ENCODE measurements at places on chromosomes 6 and 20.

DNA sequence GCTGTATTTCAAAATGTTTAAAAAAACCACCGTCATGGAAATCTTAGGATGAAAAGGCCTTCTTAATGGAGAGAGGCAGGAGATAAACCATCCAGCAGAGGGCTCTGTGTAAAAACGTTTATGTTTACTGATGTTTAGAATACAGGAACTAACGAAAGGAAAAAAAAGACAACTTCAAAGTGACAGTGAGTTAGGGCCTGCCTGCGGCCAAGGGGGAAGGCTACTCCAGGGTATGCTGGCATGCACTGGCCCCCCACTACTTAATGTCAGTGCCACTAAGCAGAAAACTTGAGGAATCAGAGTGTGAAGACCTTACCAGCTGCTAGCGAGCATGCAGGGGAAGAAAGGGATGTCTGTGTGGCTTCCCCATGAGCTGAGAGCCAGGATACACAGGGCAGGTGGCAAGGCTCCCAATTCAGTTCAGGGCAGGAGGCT lies 47.7 kb downstream of the AKAP7 start:
- no peak for DNase-seq

DNA sequence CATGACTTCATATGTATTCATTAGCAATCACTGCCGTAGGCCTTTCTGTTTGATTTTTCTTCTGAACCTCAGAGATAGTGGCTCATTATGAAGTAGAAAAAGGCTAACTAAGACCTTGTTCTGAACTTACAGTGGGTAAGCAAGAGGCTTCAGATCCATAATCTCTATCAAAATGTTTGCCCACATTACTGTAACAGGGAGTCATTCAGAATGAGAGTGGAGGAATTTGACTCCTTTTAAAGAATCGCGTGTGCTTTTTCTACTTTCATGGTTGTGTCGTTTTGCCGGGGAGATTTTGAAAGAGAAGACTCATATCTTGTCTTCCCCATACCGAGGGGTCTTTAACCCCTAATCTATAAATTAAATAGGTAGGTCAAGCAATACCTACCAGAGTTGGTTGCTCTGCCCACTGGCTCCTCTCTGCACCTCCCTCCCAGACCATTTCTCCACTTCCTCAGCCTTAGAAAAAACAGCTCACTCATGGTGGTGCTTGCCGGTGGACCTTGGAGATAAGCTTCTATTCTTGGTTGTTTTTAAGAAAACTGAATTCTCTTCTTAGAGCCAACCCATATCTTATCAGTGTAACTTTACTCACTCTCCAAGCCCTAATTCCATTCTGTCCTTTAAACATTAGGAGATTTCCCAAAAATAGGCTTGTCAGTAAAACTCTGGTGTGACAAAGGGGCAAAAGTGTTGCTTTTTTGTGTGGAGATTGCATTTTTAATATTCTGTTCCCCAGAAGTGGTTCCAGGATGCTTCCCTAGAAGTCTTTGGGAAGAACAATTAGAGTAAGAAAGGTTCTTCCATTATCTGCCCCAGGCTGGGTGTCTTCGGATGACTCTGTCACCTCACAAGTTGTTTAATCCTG lies 56.6 kb downstream of the E2F3 start:
- no peak for DNase-seq

DNA sequence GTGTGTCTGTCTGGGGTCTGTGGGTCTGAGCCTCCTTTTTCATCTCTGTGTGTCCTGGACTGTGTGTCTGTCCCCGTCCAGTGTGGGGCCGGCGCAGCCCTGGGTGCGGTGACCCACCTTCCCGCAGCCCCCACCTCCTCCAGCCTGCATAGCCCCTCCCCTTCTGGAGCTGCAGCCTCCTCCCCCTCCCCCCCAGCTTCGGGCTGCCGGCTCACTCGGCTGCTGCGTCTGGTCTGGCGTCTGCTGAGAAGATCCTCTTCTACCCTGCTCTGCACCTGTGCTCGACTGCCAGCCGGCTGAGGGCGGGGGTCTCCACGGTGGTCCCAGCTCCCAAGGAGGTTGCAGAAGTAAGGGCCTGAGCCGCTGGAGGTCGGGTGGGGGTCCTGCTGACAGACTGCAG lies 7.6 kb upstream of the LKAAEAR1 start:
- DNase-seq, result no peak

DNA sequence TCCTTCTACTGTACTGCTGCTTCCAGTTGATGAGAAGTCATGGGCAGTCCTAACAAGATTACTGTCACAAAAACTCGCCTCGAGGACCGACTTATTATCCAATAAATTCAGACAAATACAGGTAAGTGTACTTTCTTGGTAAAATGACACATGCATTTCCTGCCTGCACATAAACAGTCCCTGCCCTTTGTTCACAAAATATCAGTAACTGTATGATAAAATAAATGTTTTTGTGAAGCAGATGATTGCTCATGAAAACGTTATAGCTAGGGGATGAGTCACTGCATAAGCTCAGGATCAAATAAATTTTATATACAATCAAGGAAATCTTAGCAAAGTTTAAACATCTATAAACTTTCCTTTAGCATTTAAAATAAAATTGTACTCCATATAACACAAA lies 164.5 kb upstream of the RIPOR2 start:
- no peak for DNase-seq

DNA sequence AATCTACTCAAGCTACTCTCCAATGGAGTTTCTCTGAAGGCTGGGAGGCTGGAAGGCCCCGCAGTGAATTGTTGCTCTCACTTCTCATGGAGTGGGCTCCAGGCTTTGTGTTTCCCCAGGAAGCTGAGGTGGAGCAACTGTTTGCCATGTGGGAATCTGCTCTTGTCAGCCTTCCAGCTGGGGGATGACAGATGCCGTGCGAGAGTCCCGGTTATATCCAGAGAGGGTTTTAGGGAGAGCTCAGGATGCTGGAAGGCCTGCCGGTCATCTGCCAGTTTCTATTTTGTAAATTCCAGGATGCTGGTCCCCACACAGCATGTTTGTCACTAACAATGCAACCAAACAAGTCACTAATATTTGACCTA lies 98.2 kb upstream of the NAA20 start:
- DNase-seq, result no peak

DNA sequence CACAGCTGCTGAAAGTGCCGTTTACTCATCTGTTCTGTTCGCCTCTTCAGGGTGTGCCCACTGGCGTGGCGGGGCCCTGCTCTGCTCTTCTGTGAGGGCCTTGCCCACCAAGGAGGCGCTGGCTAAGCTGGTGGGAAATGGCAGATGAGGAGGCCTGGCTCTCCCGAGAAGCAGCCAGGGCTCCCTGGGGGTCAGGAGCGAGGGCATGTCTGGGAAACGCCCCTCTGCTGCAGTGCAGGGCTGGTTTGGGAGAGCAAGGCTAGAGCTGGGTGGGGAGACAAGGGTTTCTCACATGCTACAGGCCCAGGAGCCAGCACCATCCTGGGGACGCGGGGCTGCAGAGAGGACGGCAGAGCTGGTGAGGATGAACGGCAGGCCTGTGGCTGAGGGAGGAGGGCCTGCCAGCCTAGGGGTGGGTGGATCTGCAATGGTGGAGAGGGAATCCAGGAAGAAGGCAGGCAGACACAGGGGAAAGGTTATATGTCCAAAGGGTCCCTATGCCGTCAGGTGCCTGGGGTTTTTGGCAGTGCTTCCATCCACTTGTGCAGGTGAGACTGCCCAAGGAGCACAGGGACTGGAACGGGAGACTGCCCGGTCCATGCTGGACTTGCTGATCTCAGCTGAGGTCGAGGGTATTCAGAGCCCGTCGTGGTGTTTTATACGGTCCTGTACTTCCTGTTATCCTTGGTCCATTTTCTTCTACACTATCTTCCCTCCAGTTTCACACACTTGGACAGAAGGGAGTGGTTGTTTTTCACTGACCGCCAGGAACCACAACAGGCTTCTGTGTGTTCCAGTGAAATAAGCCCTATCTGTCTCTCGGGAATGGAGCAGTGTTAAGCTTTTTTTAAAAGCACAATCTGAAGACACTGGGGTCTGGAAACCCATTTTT lies 119.2 kb downstream of the SYCP2 start:
- DNase-seq, result no peak

- no peak for DNase-seq
Measured at GRCh38 chr6:121711472-121711871, 276.0 kb downstream of the GJA1 start.

GRCh38 chr6:168377484-168377855 lies 57.9 kb upstream of the DACT2 start:
- DNase-seq, result no peak

DNA sequence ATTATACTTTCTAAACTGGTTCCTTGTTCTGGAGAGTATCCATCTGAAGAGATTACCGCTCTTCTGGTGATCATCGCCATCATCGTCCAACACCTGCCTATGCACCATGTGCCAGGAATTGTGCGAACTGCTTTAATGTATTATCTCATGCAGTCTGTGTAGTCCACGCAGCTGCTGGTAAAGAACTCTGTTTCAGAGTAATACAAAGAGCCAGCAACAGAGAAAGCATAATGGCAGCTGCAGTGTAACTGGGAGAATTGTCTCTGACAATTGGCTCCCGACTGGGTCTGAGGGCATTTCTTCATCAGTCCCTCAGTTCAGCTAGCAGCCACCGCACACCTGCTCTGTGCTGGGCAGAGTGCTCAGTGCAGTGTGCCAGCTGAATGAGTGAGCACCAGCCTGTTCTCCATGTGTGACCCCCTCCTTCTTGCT lies 383.4 kb downstream of the GRIK2 start:
- DNase-seq, result no peak

- no peak for DNase-seq
Measured at GRCh38 chr6:51147756-51148155, 329.1 kb downstream of the TFAP2B start.
